ENCODE measurements at places on chromosomes 4 and X.

- no peak for DNase-seq
Measured at GRCh38 chrX:103347682-103348397, 8.5 kb upstream of the TCEAL9 start.

DNA sequence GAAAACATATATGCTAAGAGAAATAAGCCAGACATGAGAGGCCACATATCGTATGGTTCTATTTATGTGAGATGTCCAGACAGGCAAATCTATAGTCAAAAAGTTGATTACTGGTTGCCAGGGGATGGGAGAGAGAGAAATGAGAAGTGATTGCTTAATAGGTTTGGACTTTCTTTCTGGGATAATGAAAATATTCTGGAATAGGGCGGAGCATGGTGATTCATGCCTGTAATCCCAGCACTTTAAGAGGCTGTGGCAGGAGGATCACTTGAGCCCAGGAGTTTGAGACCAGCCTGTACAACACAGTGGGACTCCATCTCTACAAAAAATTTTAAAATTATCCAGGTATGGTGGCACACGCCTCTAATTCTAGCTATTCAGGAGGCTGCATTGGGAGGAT, 22.4 kb downstream of the RBM47 start:
- DNase-seq: no peak

- no peak for DNase-seq
Measured at GRCh38 chr4:169963998-169964397, 62.2 kb downstream of the MFAP3L start.

GRCh38 chr4:171142045-171142444, 671.2 kb upstream of the GALNTL6 start:
- no peak for DNase-seq

- no peak for DNase-seq
Measured at GRCh38 chr4:14168919-14169318, 541.4 kb upstream of the BOD1L1 start.

DNA sequence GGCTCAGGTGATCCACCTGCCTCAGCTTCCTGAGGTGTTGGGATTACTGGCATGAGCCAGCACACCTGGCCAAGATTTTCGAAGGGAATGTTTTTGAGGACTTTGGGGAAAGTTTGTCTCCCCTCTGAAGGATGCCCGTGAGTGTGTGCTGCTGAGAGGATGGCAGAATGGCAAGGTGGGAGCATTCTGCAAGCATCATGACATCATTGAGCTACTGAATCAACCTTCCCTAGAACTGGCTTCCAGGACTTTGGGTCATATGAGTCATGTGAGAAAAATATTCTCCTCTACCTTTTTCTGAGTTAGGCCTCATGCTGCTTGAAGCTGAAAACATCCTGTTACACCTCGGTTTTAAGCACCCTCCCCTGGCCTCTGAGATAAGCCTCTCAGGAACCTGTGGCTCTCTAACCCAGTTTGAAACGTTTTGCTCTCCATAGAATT, 31.0 kb downstream of the TMEM131L start:
- no peak for DNase-seq

DNA sequence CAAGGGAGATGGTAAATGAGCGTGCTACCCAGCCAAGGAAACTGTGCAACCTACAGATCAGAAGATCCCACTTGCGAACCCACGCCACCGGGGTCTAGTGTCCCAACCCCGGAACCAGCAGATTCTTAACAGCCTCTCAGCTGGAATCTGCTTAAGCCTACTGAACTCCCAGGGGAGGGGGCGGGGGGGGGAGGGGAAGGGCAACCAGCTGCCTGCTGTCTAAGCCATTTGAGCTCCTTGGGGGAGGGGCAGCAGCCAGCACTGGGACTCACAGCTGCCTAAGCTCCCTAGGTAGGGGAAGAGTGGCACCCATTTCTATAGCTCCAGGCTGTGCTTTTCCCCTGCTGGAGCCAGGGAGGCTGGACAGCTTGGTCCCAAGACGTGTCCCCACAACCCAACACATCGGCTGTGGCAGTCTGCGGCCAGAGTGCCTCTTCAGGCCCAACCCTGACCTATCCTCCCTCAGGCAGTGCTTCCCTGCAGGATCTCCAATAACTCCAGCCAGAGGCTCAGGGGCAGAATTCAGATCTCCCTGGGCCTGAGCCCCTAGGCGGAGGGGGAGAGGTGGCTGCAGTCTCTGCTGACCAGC, 289.2 kb downstream of the LDB2 start:
- no peak for DNase-seq

DNA sequence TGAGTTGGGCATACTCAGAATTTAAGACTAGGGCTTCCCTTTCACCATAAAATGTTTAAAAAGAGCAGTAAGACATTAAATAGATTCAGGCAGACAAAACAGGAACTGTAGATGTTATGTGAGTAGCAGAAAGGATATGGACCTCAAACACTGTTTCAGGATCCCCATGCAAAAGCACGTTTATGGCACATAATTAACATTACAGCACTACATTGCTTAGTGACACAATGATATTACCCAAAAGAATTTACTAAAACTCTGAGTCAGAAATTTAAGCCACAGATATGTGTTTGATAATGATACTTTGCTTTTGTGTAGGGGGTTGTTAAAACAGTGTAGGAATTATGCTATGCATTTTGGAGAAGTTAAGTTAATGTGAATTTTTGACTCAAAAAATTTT, 266.3 kb downstream of the PDGFC start:
- DNase-seq: no peak

DNA sequence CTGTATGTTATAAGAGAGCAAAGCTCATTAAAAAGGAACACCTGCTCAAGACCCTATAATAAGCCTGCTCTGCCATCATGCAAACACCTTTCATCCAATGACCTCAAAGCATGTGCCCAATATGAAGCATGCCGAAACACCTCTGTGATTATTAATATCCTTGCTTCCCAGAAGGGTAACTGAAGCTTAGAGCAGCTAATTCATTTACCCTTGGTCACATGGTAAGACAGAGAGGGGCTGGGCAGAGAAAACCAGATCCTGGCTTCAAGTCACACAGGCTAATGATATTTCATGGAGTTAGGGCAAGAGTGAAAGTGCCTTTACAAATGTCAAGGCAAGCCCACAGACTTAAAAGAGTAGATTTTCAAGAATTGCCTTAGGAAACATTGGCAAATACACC, 5.6 kb downstream of the AMOT start:
- no peak for DNase-seq

DNA sequence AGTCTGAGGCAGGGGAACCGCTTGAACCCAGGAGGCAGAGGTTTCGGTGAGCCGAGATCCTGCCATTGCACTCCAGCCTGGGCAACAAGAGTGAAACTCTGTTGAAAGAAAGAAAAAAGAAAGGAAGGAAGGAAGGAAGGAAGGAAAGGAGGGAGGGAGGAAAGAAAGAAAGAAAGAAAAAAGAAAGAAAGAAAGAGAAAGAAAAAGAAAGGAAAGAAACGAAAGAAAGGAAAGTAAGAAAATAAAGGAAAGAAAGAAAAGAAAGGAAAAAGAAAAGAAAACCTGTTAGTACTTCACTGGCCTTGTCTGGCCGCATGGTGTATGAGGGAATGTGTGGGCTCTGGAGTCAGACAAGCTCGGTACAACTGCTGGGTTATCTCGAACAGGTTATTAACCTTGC, 20.8 kb upstream of the MAGEA1 start:
- DNase-seq: no peak

DNA sequence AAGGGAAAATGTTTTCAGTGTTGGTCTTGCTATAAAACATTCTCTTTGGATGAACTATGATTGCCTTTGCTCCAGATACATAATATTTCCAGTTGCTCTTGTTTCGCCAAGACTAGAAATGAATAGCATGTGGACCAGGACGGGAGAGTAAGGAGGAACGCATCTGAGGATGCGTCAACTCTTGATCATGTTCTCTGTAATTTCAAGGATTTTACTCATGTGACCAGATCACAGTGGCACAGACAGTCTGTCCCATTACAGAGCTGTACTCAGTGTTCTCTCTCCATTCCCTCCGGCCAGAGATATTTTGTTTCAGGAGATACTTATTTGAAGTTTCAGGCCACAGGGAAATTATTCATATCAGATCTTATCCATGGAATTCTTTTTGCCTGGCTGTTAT, 266.6 kb downstream of the MID1IP1 start:
- DNase-seq: no peak

DNA sequence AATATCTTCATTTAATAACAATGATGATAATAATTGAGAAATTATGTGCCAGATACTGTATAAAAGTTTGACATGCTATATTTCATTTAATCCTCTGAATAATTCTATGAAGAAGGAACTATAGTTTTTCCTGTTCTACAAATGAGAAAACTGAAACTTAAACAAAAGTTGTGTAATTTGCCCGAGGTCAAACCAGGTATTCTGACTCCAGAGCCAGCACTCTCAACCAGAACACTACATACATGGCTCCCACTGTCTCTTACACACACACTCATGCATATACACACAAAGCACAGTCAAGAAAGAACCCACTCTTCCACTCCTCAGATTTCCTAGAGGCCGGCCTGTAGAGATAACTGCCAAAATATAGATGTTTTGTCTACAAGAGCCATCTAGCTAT, 374.0 kb upstream of the EMCN start:
- DNase-seq: no peak

GRCh38 chr4:124867536-124867935, 155.0 kb upstream of the ANKRD50 start:
- DNase-seq: no peak

DNA sequence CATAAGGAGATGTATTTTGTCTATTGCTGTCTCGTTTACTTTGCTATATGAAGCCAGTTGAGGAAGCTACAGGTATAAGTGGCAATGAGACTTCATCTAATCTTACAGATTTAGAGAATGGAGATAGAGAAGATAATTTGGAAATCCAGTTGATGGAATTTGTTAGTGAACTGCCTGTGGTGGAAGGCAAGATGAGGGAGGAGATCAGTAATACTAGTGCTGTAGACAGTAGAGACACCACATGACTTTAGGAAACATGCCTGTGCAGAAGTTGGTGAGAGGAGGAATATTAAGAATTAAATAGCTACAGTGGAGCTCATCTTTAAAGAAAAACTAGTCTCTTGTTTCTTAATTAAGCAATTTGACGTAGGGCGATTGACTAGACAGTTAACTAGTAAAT, 51.3 kb downstream of the RBPJ start:
- no peak for DNase-seq

DNA sequence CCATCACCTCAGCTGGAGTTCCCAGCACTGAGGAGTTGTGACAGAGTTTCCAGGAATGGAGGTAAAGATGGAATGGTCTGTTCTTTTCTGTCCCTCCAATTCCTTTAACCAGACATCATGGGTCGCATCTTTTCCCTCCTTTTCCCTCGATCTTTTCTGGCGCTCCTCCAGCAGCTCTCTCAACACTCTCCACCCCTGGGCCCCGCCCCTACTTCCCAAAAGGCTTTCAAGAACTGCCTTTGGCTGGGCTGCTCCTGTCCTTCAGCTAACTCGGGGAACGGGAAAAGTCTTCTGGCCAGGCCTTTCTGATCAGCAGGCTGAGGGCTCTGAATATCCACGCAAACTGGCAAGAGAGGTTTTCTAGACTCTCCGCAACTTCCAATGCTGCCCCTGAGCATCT, 34.0 kb downstream of the UTP14A start:
- DNase-seq: no peak

GRCh38 chrX:121258545-121258944, 211.1 kb downstream of the GLUD2 start:
- DNase-seq: no peak

GRCh38 chrX:77548751-77549150, 101.6 kb downstream of the FGF16 start:
- DNase-seq: no peak

GRCh38 chrX:283115-283845, 2.1 kb downstream of the PLCXD1 start:
- peak; percentile 94 for DNase-seq

- no peak for DNase-seq
Measured at GRCh38 chr4:153799694-153800074, 10.8 kb upstream of the SFRP2 start.

DNA sequence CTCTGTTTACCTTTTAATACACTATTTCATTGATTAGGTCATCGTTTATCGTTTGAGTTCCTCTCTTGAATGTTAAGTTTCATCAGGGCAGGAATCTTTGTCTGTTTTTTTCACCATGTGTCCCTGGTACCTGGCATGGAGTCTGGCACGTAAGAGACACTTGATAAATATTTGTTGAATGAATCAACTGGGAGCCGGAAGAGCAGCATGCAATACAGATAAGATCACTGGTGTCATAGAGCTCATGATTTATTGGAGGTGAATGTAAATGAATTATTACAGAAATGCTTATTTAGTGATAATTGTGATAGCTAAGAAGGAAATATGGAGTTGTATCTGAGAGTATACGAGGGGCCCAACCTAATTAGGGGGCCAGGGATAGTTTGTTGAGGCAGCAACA, 62.8 kb downstream of the UCHL1 start:
- no peak for DNase-seq

- DNase-seq: no peak
Measured at GRCh38 chr4:142282870-142283431, 563.1 kb downstream of the INPP4B start.

- no peak for DNase-seq
Measured at GRCh38 chr4:150178161-150178560, 99.9 kb downstream of the DCLK2 start.

DNA sequence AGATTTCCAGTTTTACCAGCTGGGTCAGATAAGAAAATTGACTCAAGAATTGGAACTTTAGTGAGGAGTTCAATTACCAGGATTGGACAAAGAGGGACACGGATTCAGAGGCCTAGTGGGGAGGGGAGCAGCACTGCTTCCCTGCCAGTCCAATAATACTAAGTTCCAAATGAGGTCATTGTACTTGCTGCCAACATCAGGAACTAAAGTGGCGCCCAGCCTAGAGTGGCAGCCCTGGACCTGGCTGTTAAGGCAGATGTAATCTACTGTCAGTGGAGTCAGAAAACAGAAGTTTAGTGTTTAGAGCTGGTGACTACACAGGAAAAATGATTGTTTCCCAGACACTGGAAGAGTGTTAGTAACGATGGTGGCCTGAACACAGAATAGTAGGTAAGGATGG, 42.7 kb upstream of the RAPGEF2 start:
- DNase-seq: no peak

- DNase-seq: no peak
Measured at GRCh38 chr4:13190093-13190721, 293.9 kb downstream of the RAB28 start.

- DNase-seq: no peak
Measured at GRCh38 chrX:132077912-132078311, 49.9 kb downstream of the FRMD7 start.

DNA sequence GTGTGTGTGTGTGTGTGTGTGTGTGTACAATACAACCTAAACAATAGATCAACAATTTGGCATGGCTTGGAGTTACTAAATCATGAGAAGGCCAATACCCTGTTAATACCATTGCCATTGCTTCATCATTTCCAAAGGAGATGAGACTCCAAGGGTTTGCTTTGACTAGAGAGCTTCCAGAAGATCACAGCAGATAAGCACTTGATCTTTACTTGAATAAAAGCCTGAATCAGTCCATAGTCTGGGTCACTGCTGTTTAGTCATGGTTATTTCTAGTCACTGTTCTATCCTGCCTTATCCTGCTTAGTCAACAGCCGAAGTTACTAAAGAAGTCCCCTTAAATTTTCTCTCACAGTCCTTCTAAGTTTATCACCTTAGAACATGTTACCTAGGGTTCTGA, 58.2 kb downstream of the RAB40AL start:
- no peak for DNase-seq

Measured in Right ventricle myocardium inferior (tissue), 1 donor.